Activated naive CD4-positive, alpha-beta T cell treated with anti-CD3 and anti-CD28 coated beads, Interleukin-2, amount 50 U/mL, for 72 hours (primary cell): ENCODE measurements at places on chromosomes 7 and 10. TPM values are rescaled to one million over a fixed set of nuclear protein-coding genes. Genes with fewer than 3 reads are reported as not detected.

DNA sequence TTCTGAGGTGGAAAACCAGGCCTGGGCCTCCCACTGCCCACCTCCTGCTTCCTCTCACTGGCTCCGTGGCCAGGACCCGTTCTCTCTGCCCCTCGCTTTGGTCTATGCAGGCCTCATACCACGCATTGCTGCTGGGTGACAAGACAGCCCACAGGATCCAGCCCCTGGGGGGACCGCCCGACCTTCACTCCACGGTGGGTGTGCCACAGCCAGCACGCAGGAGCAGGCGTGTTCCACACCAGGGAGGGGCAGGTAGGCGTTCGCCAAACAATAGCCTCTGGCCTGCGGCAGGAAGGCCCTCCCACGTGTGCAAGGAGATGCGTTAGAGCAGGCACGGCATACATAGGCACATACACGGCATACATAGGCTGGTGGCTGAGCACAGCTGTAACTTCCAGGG is 233.4 kb downstream of the WDR37 start:
- DNase-seq = no peak

- DNase-seq = no peak
These were observed 193.4 kb downstream of the CACNB2 start for GRCh38 chr10:18333621-18334020.

DNA sequence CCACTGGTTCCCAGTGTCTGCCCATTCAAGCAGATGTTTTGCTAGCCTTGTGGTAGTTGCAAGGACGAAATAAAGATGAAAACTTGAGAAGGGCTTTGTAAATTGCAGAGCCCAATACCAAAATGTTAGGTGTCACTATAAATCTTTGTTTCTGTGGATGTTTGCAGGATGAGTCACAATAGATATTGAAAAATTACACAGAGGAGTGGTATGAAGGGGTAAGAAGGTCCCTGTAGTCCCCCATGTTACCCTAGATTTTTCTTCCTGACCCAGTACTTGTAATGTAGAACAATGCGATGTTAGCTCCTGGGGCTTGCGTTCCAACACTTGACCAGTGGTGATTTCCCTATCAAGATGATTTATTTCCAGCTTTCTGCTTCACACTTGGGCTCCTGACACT is 102.6 kb upstream of the LYZL1 start:
- no peak for DNase-seq

GIMAP1 gene
- 10.7 TPM for total RNA-seq
